ENCODE measurements at places on chromosomes 13 and 19. TPM values are rescaled to one million over a fixed set of nuclear protein-coding genes. Genes with fewer than 3 reads are reported as not detected.

LIN37 gene
- 8.4 TPM for total RNA-seq

VSTM1 gene
- total RNA-seq: not detected

ZNF541 gene
- total RNA-seq: 0.11 TPM

ZSWIM4 gene
- 5.6 TPM for total RNA-seq

NFKBIB gene
- 49.4 TPM for total RNA-seq

GRCh38 chr13:46688306-46688705, 108.7 kb downstream of the ESD start:
- no peak overlapping the region for H3K27ac ChIP-seq
- no peaks in the 10 kb centered on the region for H3K27me3 ChIP-seq
- no peak overlapping the region for H3K4me3 ChIP-seq
- no peak for DNase-seq
- H3K36me3 ChIP-seq: peaks cover 21% of the 10 kb centered on the region

DNA sequence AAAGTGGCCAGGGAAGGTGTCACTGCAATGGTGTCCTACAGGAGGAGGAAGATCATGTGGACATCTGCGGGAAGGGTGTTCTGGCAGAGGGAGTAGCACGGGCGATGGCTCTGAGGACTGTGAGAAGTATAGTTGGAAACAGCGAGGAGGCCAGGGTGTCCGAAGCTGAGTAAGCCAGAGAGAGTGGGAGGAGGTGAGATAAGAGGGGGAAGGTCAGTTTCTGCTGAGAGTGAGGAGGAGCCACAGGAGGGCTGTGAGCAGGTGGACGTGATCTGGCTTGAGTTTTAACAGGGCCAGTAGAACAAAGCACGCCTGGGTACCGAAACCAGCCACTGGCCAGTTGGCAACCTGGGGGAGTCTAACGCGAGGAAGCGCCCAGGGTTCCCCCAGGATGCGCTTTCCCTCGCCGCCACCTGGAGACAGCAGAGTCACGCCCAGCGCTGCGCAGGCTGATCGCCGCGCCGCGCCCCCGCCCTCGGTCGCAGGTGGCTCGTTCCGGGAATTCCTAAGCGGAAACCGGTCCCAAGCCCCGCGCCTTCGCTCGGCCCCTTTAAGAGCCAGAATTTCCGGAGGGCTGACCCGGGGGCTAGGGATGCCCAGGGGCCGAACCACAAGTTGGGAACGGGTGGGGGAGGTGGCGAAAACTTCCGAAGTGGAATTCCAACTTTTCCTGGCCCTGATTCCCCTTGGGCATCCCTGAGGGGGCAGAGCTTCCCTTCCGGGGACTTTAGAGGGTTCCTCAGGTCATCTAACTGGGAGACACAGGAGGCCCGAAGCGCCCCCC, 1.1 kb upstream of the LSR start:
- H3K4me1 ChIP-seq: peaks cover 22% of the 10 kb centered on the region
- H3K27ac ChIP-seq: peak overlapping the region; percentile 87
- H3K4me3 ChIP-seq: peak overlapping the region; percentile 79
- peaks cover 2% of the 10 kb centered on the region for H3K36me3 ChIP-seq

- H3K36me3 ChIP-seq: peaks cover 56% of the 10 kb centered on the region
- no peak for DNase-seq
- peaks cover 7% of the 10 kb centered on the region for H3K4me1 ChIP-seq
- H3K27ac ChIP-seq: no peak overlapping the region
These were observed 10.4 kb downstream of the EXOSC8 start for GRCh38 chr13:37011002-37011401.

GRCh38 chr19:29031216-29031615, 181.7 kb downstream of the UQCRFS1 start:
- H3K36me3 ChIP-seq: no peaks in the 10 kb centered on the region
- DNase-seq: no peak
- no peaks in the 10 kb centered on the region for H3K4me1 ChIP-seq
- no peak overlapping the region for H3K27ac ChIP-seq
- no peak overlapping the region for H3K4me3 ChIP-seq

- no peaks in the 10 kb centered on the region for H3K27me3 ChIP-seq
- no peak overlapping the region for H3K4me3 ChIP-seq
- no peak overlapping the region for H3K27ac ChIP-seq
- no peak for DNase-seq
- H3K4me1 ChIP-seq: peaks cover 15% of the 10 kb centered on the region
These were observed 10.8 kb downstream of the PAK4 start for GRCh38 chr19:39136225-39136940.

DNA sequence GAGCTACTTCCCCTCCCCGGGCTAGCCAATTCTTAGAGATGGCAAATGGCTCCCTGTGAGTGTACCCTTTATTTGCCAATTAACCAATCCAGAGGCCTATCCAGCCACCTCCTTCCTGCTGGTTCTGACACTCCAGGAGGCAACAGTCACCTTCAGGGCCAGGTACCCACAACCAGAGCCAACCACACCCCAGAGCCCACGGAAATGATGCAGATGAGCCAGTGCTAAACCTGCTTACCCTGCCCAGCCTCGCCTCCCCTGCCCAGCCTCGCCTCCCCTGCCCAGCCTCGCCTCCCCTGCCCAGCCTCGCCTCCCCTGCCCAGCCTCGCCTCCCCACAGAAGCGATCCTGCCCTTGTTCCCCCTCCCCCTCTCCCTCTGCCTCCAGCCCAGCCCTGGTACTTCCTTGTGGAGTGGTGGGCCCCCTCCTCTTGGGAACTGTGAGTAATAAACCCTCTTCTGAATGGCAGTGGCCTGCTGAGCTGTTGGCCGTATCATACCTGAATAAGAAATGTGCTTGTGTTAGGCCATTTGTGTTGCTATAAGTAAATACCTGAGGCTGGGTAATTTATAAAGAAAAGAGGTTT, 173.8 kb upstream of the RNF113B start:
- no peaks in the 10 kb centered on the region for H3K4me1 ChIP-seq
- no peak overlapping the region for H3K4me3 ChIP-seq
- DNase-seq: no peak
- H3K27me3 ChIP-seq: no peaks in the 10 kb centered on the region
- H3K36me3 ChIP-seq: no peaks in the 10 kb centered on the region

DNA sequence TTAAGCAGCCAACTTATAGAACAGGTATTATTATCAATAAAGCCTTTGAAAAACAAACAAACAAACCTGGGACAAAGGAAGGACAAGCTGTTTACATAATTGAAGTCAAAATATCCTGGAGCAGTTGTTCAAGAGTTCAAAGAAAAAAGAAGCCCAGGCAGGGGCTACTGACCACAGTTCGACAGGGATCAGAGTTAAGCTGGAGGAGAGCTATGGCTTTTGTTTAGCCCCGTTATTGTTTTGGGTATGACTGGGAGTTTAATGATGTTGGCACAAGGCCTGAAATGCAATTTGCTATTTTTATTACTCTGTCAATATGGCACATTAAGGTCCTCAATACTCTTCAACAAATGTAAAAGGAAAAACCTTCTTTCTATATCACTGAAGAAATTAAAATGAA, 624.4 kb upstream of the KLHL1 start:
- no peaks in the 10 kb centered on the region for H3K36me3 ChIP-seq
- H3K4me1 ChIP-seq: no peaks in the 10 kb centered on the region
- no peak overlapping the region for H3K27ac ChIP-seq
- DNase-seq: no peak

DNA sequence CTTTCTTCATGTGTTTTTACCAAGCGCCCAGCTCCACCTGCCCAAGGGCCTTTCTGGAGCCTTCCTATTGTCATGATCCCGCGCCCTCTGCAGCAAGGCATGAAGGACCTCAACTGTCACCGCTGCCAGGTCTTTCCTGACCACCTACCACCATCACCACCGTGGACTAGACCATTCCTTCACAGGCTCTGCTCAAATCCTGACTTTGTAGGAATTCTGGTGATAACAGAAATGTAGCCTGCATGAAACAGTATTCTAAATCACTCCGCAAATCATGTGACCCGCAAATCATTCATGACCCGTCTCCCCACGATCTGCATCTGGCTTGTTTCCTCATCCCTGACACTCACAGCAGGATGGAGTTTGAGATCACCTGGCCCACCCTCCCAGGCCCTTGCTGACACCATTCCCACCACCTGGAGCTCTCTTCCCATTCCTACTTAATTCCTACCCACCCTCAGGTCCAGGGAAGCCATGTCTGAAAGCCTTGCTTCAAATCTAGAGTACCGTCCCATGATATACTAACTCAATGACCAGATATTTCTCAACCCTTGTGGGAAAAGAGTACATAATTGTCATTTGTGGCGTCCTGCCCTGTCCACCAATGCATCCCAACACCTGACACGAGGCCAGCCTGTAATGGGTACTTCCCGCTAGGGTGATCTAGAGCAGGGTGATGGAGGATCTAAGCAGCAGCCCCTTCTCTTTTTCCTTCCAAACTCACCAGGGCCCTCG, 1.3 kb downstream of the UBE2S start:
- H3K27ac ChIP-seq: peak overlapping the region; percentile 85
- H3K36me3 ChIP-seq: peaks cover 55% of the 10 kb centered on the region
- H3K4me1 ChIP-seq: peaks cover 24% of the 10 kb centered on the region
- peak overlapping the region; percentile 90 for H3K4me3 ChIP-seq
- H3K27me3 ChIP-seq: no peaks in the 10 kb centered on the region

DNA sequence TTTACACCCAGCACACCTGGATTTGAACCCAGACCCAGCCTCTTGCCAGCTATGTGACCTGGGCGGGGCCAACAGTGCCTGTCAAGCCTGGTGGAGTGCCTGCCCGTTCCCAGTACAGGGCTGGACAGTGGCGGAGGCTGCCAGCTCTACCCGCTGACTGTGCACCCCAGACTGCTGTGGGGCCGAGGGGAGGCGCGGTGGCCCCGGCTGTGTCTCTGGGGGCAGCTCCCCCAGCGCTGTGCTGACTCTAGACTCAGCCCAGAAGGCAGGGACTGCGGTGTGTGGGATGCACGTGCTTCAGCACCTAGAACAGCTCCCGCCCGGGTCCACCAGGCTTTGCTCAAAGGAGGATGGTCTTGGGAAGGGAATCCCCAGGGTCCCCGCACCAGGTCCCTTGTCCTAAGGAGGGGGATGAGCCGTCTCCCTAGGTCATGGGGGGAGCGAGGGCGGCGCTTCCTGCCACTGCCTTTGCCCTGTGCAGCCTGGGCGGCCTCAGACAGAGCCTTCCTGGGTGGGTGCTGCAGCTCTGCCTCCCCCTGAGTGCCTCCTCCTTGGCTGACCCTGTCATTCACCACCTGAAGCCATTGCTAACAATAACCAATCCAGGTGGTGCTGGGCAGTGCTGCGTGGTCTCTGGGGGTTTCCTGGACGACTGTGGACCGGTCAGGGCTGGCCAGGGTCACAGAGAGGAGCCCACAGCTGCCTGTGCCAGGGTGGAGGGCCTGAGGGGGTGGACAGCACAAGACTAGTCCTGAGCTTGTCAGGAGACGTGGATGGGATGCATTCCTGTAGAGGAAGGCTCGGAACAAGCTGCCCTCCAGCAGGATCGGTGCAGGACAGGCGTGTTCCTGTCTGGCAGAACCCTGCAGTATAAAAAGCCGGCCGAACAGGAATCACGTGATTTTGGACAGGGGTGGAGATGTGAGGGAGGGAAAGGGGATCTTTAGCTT, 18.6 kb downstream of the TMEM255B start:
- H3K4me3 ChIP-seq: no peak overlapping the region
- H3K4me1 ChIP-seq: peaks cover 2% of the 10 kb centered on the region
- no peaks in the 10 kb centered on the region for H3K36me3 ChIP-seq
- peaks cover 12% of the 10 kb centered on the region for H3K27me3 ChIP-seq

DNA sequence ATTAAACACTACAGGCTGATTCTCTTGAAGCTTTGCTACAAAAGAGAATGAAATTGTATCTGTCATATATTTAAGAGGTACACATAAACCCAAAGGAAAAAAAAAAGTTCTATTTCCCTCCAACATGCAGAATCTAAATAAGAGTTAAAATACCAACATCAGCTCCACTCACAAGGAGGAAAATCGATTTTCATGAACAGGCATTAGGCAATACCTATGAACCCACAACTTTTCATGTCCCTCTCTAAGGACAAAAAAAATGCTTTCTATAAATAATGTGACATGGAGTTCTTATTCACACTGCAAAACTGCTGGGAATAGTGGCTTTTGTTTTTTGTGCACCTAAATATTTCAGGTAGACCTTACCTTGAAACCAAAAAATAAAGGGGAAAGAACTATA, 192.5 kb downstream of the KLF12 start:
- no peaks in the 10 kb centered on the region for H3K27me3 ChIP-seq
- no peak overlapping the region for H3K27ac ChIP-seq
- H3K36me3 ChIP-seq: peaks cover 17% of the 10 kb centered on the region
- H3K4me3 ChIP-seq: no peak overlapping the region
- DNase-seq: no peak
- H3K4me1 ChIP-seq: peaks cover 77% of the 10 kb centered on the region

GRCh38 chr13:87122551-87122950, 548.6 kb upstream of the SLITRK5 start:
- no peaks in the 10 kb centered on the region for H3K4me1 ChIP-seq
- H3K27me3 ChIP-seq: no peaks in the 10 kb centered on the region
- no peak overlapping the region for H3K4me3 ChIP-seq
- H3K27ac ChIP-seq: no peak overlapping the region
- no peaks in the 10 kb centered on the region for H3K36me3 ChIP-seq

DNA sequence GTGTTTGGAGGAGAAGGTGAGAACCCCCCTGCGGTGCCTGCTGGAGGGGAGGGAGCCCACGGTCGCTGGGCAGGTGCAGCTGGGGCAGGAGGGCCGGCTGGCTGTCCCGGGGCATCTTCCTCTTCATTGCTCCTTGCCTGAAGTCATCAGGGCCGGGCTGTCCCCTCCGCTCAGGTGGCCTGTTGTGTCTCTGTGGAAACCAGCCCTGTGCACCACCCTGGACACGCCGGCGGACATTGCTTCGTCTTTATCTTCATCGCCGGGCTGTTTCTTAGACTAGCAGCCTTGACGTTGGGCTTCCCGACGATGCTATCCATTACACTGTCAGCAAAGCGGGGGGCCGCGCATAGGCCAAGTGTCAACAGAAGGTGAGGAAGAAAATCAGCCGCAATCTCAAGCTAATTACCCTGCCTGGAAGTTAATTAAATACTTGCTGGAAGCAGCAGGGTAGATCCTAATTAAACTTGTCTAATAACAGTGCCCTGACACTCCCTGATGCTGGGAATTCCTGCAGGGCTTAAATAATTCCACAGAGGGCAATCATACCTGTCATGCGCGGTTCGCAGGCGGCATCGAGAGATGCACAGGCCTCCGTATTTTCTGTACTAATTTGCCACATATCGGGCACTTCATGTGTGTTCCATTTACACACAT, 111.4 kb upstream of the SOX1 start:
- H3K27ac ChIP-seq: no peak overlapping the region
- no peak for DNase-seq
- no peaks in the 10 kb centered on the region for H3K4me1 ChIP-seq

DNA sequence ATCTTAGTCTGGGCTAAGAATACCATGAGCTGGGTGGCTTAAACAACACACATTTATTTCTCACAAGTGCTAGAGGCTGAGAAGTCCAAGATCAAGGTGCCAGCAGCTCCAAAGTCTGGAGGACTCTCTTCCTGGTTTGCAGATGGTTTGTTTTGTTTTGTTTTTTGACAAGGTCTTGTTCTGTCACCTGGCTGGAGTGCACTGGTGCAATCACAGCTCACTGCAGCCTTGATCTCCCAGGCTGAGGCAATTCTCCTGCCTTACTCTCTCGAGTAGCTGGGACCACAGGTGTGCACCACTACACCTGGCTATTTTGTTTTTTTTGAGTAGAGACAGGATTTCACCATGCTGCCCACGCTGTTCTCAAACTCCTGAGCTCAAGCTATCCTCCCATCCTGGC, 15.5 kb downstream of the APLP1 start:
- no peak overlapping the region for H3K27ac ChIP-seq
- DNase-seq: no peak
- H3K36me3 ChIP-seq: peaks cover 25% of the 10 kb centered on the region
- H3K4me1 ChIP-seq: peaks cover 2% of the 10 kb centered on the region
- H3K27me3 ChIP-seq: peaks cover 7% of the 10 kb centered on the region

Data from activated CD4-positive, alpha-beta T cell treated with anti-CD3 and anti-CD28 coated beads for 36 hours (primary cell).